Activated CD4-positive, CD25-positive, alpha-beta regulatory T cell treated with anti-CD3 and anti-CD28 coated beads, Interleukin-2, amount 50 U/mL, for 24 hours (primary cell): ENCODE measurements at places on chromosomes 11 and 22.

GRCh38 chr22:17569971-17570511, 6.7 kb downstream of the SLC25A18 start:
- no peak for ATAC-seq

- ATAC-seq = no peak
Observed at GRCh38 chr22:20868025-20868962, 9.5 kb downstream of the SNAP29 start.

- no peak for ATAC-seq
Observed at GRCh38 chr11:44829838-44830237, 103.1 kb downstream of the TSPAN18 start.

- ATAC-seq = no peak
Observed at GRCh38 chr22:18005201-18005926, 19.0 kb downstream of the MICAL3 start.

GRCh38 chr11:21896746-21897602, 295.9 kb upstream of the ANO5 start:
- no peak for ATAC-seq

DNA sequence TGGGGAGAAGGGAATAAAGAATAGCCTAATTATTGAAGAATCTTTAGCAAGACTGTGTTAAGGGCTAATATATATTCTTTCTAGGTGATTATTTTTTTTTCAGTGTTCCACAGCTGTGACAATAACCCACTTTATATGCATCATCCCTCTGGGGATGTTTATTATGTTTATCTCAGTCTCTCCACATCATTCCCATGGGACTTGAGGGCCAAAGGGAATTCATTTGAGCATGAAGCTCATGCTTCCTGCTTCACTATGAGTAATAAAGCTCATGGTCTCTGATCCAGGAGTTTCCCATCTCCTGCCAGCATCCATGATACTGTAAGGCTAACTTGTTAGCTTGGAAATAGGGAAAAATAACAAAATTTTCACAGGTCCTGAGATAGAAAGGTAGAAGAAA, 1888.4 kb downstream of the LRRC4C start:
- ATAC-seq = no peak

- ATAC-seq = no peak
Observed at GRCh38 chr11:20031155-20032001, 128.9 kb downstream of the DBX1 start.
